Frontal cortex (tissue), 4 donors: ENCODE measurements at places on chromosomes 2 and 18. TPM values are rescaled to one million over a fixed set of nuclear protein-coding genes. Genes with fewer than 3 reads are reported as not detected.

The PLB1 gene
- total RNA-seq = 1.2 TPM

The UGT1A4 gene
- total RNA-seq = not detected

The ERMN gene
- under 0.01 TPM for total RNA-seq

The ASTL gene
- not detected for total RNA-seq

The TNFAIP6 gene
- total RNA-seq = 0.41 TPM
